ENCODE measurements at places on chromosomes 16 and 17.

DNA sequence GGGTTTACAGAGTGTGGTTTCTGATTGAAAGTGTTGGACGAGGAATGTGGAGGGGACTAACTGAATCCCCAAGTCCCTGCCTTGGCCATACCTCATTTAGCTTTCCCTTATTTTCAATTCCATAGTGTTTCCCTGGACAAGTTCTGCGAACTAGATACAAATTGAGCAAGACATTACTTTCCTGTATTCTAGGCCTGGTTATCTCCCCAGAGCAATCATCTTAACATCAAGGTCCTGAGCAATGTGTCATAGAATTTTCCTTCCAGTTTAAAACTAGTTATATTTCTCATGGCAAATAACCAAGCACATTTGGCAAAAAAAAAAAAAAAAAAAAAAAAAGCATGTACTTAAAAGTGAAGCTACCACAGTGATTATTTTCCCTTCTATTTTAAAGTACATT is 330.1 kb downstream of the CDH11 start:
- no peak for DNase-seq

- DNase-seq: no peak
These were observed 585.0 kb downstream of the TMEM114 start for GRCh38 chr16:8005096-8005860.

- DNase-seq: no peak
These were observed 4.6 kb upstream of the ICAM2 start for GRCh38 chr17:64024781-64025731.

DNA sequence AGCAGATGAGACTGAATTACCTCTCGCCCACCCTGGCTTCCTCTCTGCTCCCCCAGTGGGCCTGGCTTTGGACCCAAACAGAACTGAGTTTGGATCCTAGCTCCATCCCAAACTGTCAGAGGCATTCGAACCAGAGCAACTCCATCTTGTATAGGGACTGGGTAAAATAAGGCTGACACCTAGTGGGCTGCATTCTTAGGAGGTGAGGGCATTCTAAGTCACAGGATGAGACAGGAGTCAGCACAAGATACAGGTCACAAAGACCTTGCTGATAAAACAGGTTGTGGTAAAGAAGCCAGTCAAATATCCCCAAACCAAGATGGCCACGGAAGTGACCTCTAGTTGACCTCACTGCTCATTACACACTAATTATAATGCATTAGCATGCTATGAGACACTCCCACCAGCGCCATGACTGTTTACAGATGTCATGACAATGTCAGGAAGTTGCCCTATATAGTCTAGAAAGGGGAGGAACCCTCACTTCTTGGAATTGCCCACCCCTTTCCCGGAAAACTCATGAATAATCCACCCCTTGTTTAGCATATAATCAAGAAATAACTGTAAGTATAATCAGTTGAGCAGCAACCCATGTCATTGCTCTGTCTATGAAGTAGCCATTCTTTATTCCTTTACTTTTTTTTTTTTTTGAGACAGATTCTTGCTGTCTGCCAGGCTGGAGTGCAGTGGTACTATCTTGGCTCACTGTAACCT is 44.4 kb downstream of the LYRM1 start:
- DNase-seq: peak; percentile 12

All from Jurkat, Clone E6-1 (cell line).